ENCODE measurements at places on chromosomes 6 and 20.

GRCh38 chr6:41531591-41532582, 14.3 kb upstream of the FOXP4 start:
- peak; percentile 80 for DNase-seq

GRCh38 chr6:152148412-152148811, 340.9 kb downstream of the ESR1 start:
- DNase-seq: no peak

DNA sequence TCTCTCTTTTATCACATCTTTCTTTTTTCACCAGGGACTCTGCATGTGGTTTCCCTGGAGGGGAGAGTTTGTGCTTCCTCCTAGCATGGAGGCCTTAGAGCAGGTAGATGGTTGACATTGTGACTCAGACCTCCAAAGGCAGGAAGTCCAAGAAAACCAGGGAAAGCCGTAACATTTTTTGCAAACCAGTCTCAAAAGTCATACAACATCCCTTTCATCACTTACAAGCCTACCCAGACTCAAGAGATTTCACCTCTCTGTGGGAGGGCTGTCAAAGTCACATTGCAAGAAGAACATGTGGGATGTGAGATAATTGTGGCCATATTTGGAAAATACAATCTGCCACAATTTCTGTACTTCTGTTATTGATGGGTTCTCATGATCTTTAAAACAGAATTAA, 46.2 kb downstream of the SNRNP48 start:
- DNase-seq: no peak

DNA sequence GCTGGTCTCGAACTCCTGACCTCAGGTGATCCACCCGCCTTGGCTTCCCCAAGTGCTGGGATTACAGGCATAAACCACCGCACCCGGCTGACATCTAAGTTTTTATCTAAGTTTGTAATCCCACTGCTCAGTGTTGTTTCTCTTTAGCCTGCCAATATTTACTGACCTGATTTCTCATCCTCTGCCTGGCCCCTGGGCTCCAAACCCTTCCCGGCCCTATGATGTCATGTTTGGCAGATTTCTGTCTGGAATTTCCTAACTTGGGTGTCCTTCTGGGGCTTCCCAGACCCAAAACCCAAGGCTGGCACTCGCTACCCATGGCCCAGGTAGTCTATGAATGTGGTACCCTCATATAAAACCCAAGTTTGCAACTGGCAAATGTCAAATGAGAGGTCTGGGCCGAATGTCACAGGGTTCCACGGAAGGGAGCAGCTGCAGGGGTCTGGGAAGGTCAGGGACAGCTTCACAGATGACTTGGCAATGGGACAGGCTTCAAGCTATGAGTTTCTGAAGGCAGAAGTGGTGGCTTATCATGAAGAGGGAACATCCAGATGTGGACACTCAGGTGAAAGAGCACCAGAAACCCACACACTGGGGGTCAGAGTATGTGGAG, 54.9 kb downstream of the TMEM170B start:
- DNase-seq: no peak

DNA sequence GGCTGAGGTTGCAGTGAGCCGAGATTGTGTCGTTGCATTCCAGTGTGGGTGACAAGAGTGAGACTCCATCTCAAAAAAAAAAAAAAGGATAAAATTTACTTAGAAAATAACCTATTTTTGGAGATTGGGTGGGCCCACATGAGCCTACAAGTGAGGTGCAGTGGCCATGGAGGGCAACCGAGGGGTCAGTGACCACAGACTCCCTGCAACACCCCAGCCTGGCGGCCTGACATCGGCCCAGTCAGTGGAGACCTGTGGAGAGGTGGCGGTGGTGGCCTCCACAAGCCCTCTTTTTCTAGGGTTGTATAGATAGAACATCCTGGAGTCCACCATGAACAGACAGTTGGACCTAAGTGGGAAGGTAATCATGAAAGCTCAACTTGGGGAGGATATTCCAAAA, 52.7 kb downstream of the BTBD9 start:
- DNase-seq: no peak

- no peak for DNase-seq
Measured at GRCh38 chr6:34284563-34285447, 36.0 kb upstream of the SMIM29 start.

GRCh38 chr6:106446287-106446885, 85.9 kb downstream of the CRYBG1 start:
- DNase-seq: no peak

DNA sequence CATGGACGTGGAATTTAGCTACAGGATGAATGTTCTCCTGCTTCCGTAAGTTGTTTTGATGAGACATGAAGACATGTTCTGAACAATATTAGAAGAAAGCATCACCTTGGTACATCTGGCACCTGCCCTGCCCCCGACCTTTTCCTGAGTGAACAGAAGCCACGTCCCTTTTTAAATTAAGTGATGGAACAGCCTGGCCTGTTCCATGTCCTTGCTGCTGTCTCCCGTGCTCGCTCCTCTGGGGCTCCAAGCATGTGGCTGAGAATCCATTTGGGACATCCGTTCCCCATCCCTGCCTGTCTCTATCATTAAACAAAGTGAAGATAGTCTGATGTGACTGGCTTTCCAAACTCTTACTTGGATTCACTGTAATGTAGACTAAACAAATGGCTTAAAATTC, 36.4 kb downstream of the ERMARD start:
- DNase-seq: no peak
